ENCODE measurements at places on chromosomes 11 and 22. TPM values are rescaled to one million over a fixed set of nuclear protein-coding genes. Genes with fewer than 3 reads are reported as not detected.
A peak's percentile ranks its signal among the peaks of the same experiment; 100 is the strongest.

DNA sequence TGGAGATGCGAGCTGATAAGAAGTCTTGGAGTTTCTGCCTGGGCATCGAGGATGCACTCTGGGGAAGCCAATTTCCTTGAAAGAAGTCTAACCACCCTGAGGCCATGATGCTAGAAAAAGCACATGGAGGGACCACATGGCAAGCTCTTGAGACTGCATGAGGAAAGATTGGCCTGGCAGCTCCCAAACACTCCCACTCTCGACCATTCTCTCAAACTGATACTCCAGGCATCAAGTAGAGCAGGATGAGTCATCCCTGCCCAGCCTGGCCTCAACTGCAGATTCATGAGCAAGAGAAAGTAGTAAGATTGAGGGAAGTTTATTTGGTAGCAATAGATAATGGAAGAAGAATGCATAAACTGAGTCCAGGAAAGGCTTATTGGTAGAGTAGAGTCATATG lies 194.3 kb downstream of the KIF18A start:
- DNase-seq: no peak

- no peak for DNase-seq
Measured at GRCh38 chr11:59761993-59762392, 6.8 kb downstream of the STX3 start.

DNA sequence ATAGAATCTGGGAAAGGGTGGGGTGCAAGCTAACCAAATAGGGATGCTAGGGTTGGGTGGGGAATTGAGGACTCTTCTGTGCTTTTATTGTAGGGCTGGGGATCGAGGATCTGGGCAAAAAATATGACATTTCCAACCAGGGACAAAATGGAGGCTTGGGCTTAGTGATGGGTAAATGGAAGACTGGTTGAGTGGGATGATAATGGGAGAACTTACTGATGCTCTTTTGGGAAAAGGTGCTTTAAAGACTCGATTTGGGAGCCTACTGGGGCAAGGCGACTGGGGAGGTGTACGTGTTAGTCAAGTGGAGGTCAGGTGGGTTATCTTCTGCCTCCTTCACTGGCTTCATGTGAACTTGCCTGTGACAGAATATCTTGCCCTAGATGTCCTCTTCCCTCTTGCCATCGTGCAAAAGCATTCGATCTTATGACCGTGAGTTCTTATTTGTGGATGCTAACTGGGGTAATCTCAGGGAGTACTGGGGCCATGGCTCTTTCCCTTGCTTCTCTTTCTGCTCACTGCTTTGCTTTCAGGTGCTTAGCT lies 10.4 kb upstream of the RBM4 start:
- no peak for DNase-seq

GRCh38 chr11:19844806-19845205 lies 132.2 kb downstream of the NAV2 start:
- DNase-seq: no peak

DNA sequence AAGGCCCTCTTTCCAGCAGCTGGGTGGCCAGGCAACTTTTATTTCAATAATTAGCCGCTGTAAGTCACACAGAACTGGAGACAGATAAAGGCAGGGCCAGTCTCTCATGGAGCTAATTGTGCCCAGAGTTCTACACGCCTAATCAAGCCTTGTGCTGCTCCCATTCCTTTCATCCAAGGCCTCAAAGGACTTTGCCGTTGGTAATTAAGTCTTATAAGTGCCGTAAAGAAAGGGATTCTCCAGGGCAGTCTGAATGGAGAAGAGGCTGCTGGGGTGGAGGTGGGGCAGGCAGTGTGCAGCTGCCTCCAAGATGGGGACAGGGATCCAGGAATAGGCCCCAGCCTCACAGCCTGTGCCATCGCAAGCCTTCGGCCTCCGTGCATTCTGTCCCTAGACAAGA lies 357.9 kb downstream of the TENM4 start:
- no peak for DNase-seq

DNA sequence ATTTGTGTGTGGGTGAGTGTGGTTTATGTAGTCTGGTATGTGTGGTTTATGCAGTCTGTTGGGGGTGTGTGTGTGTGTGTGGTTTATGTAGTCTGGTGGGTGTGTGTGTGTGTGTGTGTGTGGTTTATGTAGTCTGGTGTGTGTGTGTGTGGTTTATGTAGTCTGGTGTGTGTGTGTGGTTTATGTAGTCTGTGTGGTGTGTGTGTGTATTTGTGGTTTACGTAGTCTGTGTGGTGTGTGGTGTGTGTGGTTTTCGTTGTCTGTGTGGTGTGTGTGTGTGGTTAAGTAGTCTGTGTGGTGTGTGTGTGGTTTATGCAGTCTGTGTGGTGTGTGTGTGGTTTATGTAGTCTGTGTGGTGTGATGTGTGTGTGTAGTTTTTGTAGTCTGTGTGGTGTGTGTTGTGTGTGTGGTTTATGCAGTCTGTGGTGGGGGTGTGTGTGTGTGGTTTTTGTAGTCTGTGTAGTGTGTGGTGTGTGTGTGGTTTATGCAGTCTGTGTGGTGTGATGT lies 26.2 kb upstream of the PARVG start:
- no peak for DNase-seq

GRCh38 chr11:68066742-68067141 lies 27.9 kb downstream of the TCIRG1 start:
- DNase-seq: no peak

GRCh38 chr11:19380375-19380774 lies 139.6 kb upstream of the E2F8 start:
- DNase-seq: peak; percentile 84

DNA sequence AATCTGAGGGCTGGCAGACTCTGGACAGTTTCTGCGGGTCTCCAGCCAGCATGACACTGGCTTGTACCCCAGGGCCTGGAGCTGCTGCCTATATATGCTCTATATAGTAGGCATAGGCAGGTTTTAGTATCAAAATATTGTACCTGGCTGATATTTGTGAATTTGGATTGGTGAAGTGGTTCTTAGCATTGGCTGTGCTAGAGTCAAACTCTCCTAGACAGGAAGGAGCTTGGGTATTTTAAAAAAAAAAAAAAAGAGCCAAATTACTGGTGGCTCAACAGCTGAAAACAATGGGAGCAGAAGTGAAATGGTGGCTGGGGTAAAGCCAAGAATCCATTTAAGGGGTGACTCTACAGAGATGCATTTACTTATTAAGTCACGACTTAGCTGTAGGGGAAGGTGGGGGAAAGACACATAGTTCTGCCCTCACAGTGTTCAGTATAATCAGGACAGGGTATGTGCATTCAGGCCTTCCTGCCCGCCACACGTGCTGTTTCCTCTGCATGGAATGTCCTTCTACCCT lies 11.0 kb upstream of the MTFP1 start:
- DNase-seq: no peak

DNA sequence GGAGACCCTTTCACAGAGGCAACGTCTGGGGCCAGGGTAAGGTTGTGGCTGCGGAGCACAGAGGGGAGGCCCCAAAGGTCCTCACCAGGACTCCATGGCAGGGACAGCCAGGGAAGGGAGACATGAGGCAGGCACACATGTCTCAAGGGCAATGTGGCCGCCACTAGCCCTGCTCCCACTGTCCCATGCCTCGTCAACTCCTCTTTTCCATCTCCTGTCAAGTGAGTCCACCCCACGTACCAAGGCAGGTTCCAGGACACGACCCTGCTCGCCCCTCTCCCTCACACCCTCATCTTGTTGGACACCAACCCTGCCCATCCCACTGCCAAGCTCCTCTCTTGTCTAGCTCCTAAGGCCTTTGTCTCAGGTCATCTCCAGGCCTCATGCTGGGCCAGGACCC lies 73.2 kb downstream of the RRM1 start:
- no peak for DNase-seq

- DNase-seq: peak; percentile 60
Measured at GRCh38 chr22:46758867-46759290, 3.6 kb upstream of the TBC1D22A start.

- no peak for DNase-seq
Measured at GRCh38 chr11:10943968-10944367, 86.1 kb upstream of the ZBED5 start.

- no peak for DNase-seq
Measured at GRCh38 chr22:35749808-35750207, 32.1 kb downstream of the APOL5 start.

PKDREJ gene
- total RNA-seq: not detected

OR51A7 gene
- total RNA-seq: not detected

CNTF gene
- total RNA-seq: 1.7 TPM

NXPE4 gene
- total RNA-seq: not detected

CCDC88B gene
- total RNA-seq: 4.9 TPM

Measured in foreskin keratinocyte (primary cell).